ENCODE measurements at places on chromosomes 16 and 17.

DNA sequence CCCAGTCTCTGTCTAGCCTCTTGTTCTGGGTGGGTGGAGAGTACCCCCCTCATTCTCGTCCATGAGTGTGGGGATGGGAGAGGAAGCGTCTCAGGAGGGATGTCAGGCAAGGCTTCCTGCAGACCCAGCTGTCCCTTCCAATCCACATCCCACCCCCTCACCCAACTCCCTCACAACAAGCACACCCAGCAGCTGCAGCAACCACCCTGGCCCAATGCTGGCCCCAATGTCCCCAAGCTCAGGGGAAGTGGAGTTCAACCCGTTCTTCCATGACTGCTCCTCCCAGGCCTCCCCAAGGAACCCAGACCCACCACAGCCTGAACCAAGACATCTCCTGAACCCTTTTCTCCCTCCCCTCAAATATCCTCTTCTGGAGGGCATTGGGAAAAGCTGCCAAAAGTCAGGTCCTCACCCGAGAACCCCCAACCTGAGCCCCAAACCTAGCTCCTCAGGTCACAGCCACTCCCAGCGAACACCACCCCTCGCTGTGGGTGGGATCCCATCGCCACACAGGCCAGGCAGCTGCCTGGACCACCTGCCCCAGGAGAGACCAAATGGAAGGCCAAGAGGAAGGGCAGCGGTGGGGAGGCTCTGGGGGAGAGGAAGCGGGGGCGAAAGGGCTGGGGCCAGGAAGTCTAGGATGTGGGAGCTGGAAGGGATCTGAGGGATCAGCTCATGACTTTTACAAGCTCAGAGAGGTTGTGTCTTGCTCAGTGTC, 47.6 kb downstream of the FZD2 start:
- DNase-seq, result no peak

DNA sequence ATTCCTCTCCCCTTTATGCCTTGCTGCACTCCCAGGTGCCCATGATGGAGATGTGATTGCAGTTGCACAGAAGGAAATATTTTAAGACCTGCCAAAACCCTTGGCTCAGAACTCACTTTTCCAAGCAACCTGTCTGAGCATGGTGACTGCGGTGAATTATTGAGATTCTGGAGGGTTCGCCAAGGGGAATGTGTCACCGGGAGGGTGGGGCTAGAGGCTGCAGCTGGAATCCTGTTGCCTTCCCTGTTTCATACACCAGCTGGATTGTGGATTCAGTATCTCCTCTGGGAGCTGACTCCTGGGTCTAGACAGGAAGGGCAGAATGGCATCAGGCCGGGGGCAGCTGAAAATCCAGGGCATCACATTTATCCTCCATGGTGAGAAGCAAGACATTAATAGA, 527.2 kb downstream of the TMEM114 start:
- DNase-seq, result no peak

DNA sequence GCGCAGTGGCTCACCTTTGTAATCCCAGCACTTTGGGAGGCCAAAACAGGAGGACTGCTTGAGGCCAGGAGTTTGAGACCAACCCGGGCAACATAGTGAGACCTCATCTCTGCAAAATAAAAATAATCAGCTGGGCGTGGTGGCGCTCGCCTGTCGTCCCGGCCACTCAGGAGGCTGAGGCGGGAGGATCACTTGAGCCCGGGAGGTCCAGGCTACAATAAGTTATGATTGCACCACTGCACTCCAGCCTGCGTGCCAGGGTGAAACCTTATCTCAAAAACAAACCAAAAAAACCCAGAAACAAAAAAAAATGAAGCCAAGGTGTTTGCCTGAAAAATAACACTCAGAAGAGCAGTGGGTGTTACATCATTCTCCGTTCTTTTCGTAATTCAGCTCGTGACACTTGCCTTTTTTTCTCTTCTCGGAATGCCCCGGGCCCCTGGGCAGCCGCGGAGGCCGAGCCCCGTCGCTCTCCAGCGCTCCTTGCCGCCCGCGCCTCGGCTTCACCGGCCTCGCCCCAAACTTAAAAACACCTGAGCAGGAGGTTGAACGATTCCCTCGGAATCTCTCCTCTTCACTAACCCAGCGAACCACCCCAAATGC, 17.0 kb downstream of the PRCD start:
- DNase-seq, result no peak

DNA sequence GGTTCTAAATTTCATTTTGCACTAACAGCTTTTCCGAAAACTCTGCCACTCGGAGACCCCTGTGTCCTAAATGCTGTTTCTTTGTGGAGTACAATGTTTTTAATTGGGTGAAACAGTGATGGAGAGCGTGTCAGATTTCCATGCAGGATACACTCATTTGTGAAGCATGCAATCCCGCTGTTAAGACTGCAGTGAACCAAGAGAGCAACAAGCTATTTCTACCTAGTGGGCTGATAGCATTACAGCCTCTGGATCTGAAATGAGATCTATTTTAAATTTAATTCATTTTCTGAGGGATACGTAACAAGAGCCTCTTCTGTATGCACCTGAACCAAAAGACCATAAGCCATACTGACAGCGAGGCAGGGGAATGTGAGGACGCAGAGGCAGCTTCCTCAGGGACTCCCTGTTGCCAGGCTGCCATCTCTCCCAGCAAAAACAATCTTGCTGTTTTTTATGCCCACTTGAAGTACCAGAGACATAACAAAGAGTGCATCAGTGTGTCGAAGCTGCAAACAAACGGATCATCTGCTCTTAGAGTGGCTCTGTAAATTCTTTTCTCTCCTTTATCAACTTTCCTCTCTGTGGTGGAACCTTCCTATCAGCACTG, 199.9 kb upstream of the COX10 start:
- DNase-seq, result no peak

DNA sequence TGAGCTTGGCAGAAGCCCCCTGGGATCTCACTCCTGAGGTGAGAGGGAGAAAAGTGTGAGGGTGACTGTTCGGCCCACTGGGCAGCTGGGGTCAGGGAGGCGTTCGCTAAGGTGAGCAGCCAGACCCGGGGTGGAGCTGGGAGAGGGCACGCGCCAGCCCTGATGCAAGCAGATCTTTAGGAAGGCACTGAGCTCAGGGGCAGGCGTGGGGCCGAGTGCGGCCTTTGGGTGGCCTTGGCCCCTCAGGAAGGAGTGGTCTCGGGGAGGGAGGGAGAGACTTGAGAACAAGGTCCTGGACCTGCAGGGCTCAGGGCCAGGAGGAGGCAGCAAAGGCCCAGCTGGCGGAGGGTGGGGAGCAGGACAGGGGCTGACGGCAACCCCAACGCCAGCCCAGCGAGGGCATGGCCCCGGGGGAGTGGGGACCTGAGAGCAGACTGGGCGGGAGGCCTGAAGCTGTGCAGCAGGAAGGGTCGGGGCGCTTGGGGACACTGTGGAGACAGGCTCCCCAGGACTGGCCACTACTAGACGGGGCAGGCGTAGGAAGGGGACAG, 14.5 kb upstream of the WDR45B start:
- no peak for DNase-seq

- DNase-seq, result no peak
These were observed 162.9 kb downstream of the COPRS start for GRCh38 chr17:31696184-31696602.

DNA sequence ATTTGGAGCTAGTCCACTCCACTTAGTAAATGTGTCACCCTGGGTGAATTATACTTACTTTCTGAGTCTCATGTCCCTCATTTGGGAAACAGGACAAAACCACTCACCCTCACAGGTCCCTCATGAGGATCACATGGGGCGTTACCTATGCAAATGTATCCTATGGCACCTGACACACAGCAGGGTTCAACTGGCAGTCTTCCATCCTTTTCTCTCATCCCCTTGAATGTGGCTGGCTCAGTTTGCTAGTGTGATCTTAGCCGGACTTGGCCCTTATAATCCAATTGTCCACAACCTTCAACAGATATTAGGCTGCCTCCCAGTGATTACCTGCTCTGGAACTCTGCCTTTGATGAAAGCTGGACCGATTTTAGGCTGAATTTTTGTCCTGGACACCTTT, 308.8 kb downstream of the MAP2K6 start:
- DNase-seq, result no peak

DNA sequence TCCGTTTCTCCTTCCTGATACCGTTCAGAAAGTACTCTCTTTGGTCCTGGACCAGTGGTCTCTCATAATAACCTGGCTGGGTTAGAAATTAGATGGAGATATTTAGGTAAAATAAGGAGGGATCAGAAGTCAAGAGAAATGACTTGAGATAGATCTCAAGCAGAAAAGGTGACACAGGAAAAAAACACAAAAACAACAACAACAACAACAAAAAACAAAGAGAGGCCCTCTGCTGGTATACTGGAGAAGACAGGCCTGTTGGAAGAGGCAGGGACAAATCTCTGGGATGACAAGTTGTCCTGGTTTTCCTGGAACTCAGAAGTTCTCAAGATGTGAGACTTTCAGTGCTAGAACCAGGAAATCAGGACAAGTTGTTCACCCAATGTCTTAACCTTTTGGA, 430.5 kb downstream of the SHISA9 start:
- DNase-seq, result no peak

GRCh38 chr16:49108611-49109010, 173.0 kb downstream of the CBLN1 start:
- DNase-seq, result no peak

DNA sequence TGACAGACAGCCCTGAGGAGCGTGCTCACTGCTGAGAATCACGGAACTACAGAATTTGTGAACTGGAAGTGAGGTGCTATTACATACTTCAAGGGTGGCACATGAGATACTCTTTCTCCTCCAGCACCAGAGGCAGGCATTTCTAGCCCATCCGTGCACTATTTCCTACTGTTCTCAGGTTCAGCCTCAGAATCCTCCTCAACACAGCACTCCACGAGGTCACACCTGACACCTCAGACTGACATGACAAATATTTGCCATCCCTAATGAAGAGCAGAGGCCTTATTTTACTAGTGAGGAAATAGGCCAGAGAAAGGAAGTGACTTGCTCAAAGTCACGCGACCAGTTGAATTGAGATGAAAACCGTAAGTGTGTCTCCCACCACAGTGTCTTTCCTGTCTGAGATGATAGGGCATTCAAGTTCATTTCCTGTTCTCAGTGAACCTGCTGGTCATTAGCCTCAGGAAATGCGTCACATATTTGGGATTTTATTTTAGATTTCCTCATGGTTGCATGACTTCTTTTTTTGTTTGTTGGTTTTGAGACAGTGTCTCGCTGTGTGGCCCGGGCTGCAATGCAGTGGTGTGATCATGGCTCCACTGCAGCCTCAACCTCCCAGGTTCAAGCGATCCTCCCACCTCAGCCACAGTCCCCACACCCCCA, 23.6 kb downstream of the SEZ6 start:
- no peak for DNase-seq

DNA sequence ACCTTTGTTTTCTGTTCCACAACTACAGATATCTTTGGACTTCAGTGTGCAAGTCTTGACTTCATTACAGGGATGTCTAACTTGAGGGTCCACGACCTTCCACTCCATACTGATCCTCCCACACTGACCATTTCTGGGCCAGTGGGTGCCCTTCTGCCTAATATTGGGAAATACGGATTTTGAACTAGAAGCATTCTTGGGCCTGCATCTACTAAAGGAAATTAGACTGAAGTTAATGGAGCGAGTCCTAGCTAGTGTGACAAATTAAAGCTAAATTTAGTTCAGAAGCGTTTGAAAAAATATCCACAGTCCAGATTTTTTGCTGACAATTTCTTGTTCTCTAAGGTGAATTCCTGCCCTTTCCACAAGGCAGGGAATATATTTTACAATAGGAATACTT, 9.9 kb upstream of the TMIGD1 start:
- no peak for DNase-seq

DNA sequence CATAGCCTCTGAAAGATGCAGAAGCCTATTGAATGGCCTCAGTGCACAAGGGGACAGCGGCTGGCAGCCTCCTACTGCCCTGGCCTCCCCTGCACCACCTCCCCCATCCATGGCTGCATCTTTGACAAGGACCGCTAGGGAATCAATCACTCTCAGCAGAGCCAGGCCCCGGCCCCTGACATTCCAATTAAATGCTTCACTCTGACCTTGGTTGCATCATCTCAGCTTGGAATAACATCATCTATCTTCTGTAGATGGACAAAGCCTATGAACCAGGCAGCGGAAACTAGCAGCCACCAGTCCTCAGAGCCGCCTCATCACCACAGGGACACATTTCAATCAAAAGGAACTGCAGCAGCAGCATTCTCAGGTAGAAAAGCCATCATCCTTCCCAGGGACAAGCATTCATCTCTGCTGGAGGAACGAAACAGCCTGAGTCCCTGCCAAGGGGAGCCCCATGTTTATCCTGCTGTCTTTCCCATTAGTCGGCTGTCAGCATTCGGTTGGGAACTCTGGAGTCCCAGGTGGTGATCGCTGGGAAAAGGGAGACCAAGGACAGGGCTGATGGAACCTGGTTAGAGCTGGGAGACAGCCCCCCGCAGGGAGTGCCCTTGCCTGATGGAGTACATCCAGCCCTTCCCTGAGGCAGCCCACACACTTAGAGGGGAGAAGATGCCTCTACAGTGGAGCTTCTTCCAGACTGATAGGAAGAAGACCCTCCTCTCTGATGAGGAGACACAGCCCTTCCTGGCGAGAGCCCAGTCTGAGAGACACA, 11.5 kb upstream of the TMEM132E start:
- DNase-seq, result no peak

DNA sequence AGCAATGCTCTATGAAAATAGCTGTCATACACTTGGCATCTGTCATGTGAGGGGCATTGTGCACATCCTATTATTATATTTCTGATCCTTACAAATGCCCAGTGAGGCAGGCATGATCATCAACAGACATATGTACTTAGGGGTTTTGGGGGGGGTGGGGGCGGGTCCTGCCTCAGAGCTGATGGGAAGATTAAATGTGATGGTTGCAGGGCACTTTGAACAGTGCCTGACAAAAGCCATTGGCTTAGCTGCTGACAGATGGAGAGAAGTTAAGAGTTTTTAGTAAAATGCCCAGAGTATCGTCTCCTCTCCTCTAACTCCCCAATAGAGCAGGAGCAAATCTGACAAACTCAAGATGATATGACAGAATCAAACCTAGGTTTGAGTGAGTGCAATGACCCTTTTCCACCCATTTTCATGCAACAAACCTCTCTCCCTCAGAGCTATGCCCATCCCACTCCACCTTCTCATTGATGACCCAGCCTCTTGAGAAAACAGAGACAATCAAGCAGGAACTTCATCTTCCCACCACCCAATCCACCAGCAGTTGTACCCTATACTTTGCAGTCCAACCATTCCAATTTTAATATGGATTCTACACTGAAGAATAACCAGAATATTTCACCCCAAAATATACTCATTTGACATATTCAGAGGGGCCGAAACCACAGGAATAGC, 4.8 kb downstream of the KLHL11 start:
- no peak for DNase-seq

DNA sequence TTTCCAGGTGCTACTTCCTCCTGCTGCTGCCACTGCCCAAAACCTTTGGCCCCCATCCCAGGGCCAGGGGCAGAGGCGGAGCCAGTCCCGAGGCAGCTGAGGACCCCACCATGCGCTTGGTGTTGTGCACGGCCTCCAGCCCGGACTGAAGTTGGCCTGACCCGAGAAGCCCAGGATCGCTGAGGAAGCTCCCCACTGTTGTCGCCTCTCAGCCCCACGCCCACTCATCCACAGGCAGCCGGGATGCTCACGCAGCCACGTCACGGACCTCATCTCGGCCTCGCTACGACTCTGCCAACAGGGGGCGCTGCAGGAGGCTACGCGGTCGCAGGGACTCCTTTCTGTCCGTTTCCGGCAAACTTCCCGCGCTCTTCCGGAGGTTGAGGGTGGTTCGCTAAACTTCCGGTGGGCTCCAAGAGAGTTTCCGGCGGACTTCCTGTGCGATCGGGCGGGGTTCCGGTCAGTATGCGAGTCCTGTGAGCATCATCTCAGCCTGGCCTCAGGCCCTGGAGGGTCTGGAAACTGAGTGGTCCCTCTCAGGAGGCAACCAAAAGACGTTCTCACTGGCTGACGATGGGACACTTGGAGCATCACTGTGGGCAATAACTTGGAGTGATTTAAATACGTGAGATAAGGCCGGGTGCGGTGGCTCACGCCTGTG, 12.4 kb downstream of the ZG16B start:
- DNase-seq, result no peak
